AG08395 (cell line): ENCODE measurements at places on chromosomes 11 and 22.

GRCh38 chr22:19720999-19721329 is 2.4 kb upstream of the GP1BB start:
- no peak for DNase-seq

DNA sequence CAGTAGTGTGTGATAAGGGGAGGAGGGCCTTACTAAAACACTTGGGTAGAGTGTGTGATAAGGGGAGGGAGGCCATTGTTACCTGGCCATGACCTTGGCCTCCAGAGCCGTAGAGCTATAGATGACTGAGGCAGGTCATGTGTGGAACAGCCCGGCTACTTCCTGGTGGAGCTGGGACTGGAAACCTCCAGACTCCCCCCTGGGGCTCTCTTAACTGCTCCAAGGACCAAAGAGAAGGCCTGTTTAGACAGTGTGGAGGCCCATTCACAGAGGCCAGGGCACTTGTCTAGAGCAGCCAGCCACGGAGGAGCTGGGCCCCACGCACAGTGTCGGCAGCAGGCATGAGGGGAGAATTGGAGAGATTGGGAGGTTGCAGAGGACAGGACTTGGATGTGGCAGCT is 12.5 kb upstream of the MICALL1 start:
- DNase-seq: no peak

GRCh38 chr11:87097582-87097981 is 59.8 kb downstream of the TMEM135 start:
- DNase-seq: peak; percentile 22

- peak; percentile 26 for DNase-seq
Observed at GRCh38 chr11:65744026-65744698, 23.6 kb upstream of the RNASEH2C start.

GRCh38 chr22:33426451-33426850 is 368.3 kb upstream of the SYN3 start:
- no peak for DNase-seq

DNA sequence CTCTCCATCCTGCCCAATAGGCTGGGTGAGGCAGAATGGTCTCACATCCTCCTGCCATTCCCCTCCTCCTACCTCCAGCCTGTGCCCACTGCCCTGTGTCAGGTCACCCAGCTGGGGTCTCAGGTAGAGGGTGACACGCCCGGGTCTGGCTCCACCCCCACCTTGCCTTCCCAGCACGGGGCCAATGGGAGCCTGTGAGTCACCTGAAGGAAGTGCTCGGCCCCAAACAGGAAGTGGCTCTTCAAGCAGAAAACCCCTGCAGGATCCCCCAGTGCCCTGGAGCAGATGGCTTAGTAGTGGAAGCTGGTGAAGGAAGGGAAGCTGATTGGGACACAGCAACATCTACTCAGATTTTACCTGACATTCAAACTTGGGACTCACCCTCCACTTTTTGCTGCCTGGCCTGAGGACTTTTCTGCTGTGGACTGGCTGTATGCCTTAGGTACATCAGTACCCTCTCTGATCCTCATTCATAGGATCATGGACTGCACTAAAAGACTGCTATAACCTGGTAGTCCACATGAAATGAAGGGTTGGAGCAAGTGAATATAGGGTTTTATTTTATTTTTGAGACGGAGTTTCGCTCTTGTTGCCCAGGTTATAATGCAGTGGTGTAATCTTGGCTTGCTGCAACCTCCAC is 33.4 kb downstream of the GDPD5 start:
- DNase-seq: no peak

DNA sequence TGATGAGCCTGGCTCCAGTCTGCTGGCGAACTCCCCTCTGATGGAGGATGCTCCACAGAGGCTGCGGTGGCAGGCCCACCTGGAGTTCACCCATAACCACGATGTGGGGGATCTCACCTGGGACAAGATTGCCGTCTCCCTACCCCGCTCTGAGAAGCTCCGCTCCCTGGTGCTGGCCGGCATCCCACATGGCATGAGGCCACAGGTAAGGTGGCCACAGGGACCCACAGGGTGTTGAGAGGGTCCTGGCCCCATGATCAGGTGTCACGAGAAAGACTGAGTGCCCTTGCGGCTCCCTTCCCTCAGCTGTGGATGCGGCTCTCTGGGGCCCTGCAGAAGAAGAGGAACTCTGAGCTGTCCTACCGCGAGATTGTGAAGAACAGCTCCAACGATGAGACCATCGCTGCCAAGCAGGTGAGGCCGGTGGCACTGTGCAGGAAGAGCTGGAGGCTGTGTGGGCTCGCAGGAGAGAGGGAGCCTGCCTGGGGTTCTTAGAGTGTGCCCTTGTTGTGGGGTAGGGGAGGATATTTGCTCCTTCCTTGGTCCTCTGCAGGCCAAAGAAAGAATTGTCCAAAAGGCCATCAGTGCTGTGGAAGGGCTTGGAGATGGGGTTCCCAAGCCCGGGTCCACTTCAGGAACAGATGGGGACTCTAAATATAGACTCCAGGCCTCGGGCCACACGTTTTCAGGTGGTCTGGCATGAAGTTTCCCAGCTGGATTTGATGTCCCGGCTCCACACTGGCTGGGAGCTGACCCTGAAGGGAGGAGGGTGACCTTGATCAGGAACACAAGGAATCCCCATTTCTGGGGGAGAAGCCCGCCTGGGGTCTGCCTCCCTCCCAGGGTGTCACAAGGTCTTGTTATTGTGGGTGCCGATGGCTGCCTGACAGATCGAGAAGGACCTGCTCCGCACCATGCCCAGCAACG is 34.1 kb downstream of the SGSM3 start:
- DNase-seq: no peak

DNA sequence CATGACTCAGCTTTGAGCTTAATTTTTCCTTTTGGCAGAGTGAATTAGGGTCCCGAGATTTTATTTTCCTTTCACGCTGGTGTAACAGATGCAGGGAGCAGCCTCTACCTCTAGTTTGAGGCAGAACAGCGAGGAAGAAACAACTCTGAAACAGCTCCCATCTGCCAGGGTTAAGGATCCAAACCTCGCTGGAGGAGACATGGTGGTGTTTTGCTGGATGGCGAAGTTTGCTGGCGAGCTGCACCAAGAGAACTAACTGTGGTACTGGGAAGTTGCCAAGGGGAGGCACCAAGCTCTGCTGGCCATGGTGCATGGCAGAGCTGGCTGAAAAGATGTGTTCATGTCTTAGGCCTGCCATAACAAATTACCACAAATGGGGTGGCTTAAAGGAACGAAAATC is 7.6 kb upstream of the ALKBH3 start:
- DNase-seq: no peak

- no peak for DNase-seq
Observed at GRCh38 chr22:50683994-50684371, 11.4 kb downstream of the SHANK3 start.

- DNase-seq: no peak
Observed at GRCh38 chr22:43894122-43894521, 2.3 kb upstream of the PNPLA5 start.

GRCh38 chr11:35514481-35514880 is 10.9 kb downstream of the PAMR1 start:
- DNase-seq: no peak

GRCh38 chr11:67673902-67674301 is 521 bp downstream of the ALDH3B2 start:
- no peak for DNase-seq

- no peak for DNase-seq
Observed at GRCh38 chr11:27991736-27992135, 116.2 kb downstream of the KIF18A start.

- no peak for DNase-seq
Observed at GRCh38 chr22:37803195-37803638, 4.5 kb upstream of the GCAT start.
